Activated CD8-positive, alpha-beta T cell treated with anti-CD3 and anti-CD28 coated beads, Interleukin-2, amount 10 ng/mL, durations not matched to agents 7 days and 5 days (primary cell): ENCODE measurements at places on chromosomes 13 and 19.

- no peaks in the 10 kb centered on the region for H3K36me3 ChIP-seq
- no peak for DNase-seq
- H3K27ac ChIP-seq, result no peak overlapping the region
- H3K4me3 ChIP-seq, result no peak overlapping the region
- H3K4me1 ChIP-seq, result no peaks in the 10 kb centered on the region
These were observed 41.7 kb downstream of the ZNF85 start for GRCh38 chr19:20964798-20965197.

- H3K4me1 ChIP-seq, result no peaks in the 10 kb centered on the region
- H3K36me3 ChIP-seq, result peaks cover 2% of the 10 kb centered on the region
- peaks cover 5% of the 10 kb centered on the region for H3K27me3 ChIP-seq
- DNase-seq, result no peak
These were observed 43.3 kb downstream of the FLT1 start for GRCh38 chr13:28451482-28452217.

- peaks cover 52% of the 10 kb centered on the region for H3K4me1 ChIP-seq
- H3K36me3 ChIP-seq, result peaks cover 10% of the 10 kb centered on the region
- H3K4me3 ChIP-seq, result no peak overlapping the region
- H3K27ac ChIP-seq, result no peak overlapping the region
- H3K27me3 ChIP-seq, result no peaks in the 10 kb centered on the region
- no peak for DNase-seq
These were observed 2.0 kb downstream of the AKT1S1 start for GRCh38 chr19:49875177-49875576.

DNA sequence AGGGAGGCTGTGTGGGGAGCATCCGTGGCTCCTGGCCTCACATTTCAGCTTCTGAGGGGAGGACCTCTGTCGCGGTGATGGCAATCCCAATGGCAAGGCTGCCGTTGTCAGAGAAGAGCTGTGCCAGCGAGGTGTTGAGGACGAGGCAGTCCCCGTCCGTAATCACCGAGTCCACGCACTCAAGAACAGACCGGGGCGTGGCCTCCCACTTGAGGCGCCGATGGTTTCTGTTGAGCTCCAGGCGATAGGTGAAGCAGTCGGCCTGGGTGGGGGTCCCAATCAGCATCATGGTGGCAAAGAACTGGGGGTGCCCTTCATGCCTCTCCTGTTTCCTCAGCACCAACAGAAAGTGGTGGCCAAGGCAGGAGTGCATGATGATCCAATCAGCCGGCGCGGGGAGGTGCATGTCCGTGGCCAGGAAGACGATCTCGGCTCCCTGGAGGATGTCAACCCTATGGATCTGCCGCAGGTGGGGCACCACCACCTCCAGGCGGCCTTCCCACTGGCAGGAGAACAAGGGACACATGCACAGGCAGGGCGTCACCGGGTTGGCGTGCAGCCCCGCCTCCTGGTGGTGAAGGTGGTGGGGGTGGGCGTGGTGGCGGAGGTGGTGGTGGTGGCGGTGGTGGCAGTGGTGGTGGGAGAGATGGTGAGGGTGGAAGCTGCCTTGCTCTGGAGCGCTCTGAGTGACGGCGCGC, 68.1 kb downstream of the SIAH3 start:
- H3K36me3 ChIP-seq, result no peaks in the 10 kb centered on the region
- DNase-seq, result no peak
- H3K4me3 ChIP-seq, result no peak overlapping the region
- H3K27ac ChIP-seq, result no peak overlapping the region

- H3K4me1 ChIP-seq, result no peaks in the 10 kb centered on the region
- DNase-seq, result no peak
- no peak overlapping the region for H3K4me3 ChIP-seq
- peaks cover 9% of the 10 kb centered on the region for H3K36me3 ChIP-seq
- no peak overlapping the region for H3K27ac ChIP-seq
These were observed 16.1 kb upstream of the LMO7 start for GRCh38 chr13:75620020-75620419.

DNA sequence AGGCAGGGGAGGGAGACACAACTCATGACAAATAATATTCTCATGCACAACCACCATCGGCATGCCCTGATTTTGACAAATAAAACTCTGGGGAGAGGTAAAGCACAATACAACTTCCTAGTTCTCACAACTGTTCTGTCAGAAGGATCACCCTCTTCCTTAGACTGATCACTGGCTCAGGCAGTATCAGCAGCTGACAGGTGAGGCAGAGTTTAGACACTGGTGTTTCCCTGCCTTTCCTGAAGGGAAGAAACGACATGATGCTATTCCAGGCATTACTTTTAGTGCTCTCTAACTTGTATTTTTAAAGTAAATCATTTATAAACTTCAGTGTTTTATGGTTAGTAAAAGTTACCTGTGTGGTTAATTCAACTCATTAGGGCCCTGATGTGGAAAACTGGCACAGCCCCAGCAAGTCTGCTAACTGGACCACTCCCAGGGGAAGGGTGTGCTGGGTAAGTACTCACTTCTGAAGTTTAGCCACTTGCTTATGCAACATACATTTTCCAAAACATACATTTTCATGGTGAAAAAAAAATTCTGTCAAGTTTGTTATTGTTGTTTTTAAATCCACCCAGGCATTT, 82.8 kb downstream of the CRYL1 start:
- no peaks in the 10 kb centered on the region for H3K27me3 ChIP-seq
- no peak for DNase-seq
- no peaks in the 10 kb centered on the region for H3K4me1 ChIP-seq
- H3K27ac ChIP-seq, result no peak overlapping the region
- no peak overlapping the region for H3K4me3 ChIP-seq

DNA sequence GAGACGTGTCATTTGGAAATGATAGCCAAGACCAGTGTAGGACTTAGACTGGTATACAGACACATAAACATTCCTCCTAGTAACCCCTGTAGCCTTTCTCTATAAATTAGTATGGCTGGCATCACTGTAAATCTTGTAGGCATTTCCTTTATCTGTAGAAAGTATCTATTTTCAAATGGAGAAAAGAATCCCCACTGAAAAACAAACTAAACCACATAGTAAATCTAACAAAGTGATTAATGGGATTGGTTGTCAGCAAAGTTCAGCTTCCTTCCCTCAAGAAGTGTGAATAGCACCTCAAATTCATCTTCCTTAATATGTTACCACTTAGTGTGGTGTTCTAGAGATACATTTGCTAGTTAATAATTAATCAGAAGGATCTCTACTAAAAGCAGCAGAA, 119.4 kb upstream of the NBEA start:
- no peaks in the 10 kb centered on the region for H3K27me3 ChIP-seq
- no peak overlapping the region for H3K4me3 ChIP-seq
- H3K4me1 ChIP-seq, result no peaks in the 10 kb centered on the region
- H3K27ac ChIP-seq, result no peak overlapping the region

DNA sequence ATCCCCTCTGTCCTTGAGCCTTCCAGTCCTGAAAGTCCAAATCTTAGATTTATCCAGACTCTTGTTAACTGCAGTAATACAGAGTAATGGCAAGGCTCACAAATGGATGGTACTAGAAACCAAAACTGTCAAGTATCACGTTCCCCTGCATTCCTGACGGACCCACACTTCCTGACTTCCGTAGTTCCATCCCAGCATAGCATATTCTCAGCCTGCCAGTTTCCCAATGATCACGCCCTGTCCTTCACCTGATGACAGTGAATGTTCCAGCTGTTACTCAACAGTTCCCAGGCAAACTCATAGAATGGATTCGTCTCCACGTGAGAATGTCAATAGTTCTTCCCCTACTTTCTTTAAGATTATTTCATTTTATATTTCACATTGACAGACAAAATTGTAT, 33.6 kb downstream of the SLC7A1 start:
- H3K4me3 ChIP-seq, result no peak overlapping the region
- H3K36me3 ChIP-seq, result no peaks in the 10 kb centered on the region
- no peak overlapping the region for H3K27ac ChIP-seq
- no peaks in the 10 kb centered on the region for H3K27me3 ChIP-seq

DNA sequence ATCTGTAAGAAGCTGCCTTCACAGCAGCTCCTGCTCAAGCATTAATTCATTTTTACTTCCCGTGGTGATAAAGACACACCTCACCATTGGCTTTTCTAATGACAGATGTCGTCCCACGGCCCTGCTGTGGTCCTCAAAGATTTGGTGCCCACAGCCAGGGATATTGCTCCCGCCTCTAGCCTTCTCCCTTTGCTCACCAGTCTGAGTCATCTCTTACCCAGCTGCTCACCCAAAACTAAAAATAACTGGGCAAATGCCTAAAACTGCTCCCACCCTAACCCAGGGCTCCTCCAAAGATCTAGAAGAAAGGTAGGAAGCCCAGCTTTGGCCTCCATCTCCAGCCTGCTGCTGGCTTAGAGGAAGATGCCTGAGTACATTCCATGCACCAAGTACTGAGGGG, 371.1 kb upstream of the ZNF507 start:
- no peak overlapping the region for H3K4me3 ChIP-seq
- no peak overlapping the region for H3K27ac ChIP-seq
- H3K36me3 ChIP-seq, result no peaks in the 10 kb centered on the region
- no peak for DNase-seq

GRCh38 chr13:75666646-75667351, 30.7 kb downstream of the LMO7 start:
- no peaks in the 10 kb centered on the region for H3K36me3 ChIP-seq
- H3K27me3 ChIP-seq, result no peaks in the 10 kb centered on the region
- H3K4me3 ChIP-seq, result no peak overlapping the region
- H3K4me1 ChIP-seq, result no peaks in the 10 kb centered on the region
- no peak overlapping the region for H3K27ac ChIP-seq
- DNase-seq, result no peak

DNA sequence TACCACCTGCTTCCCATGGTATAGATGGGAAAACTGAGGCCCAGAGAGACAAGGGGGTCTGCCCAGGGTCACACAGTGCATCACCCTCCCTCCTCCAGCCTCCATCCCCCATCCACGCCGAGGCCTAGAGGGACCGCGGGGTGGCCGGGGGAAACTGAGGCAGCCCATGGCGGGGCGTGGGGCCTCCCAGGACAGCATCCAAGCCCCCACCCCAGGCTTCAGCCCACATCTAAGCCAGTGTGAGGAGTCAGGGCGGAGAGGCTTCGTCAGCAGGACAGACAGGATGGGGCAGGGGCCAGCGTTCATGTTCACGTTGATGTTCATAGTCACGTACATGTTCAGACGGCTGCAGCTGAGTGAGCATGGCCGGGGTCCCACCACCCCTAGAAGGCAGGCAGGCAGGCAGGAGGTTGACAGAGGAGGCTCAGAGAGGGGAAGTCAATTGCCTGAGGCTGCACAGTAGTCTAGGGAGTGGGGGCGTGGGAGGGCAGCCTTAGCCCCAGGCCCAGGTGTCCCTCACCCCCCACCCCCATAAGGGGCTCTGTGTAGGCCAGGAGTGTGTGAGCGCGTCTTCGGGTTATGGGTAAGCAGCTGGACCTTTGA, 23.3 kb downstream of the SMIM24 start:
- DNase-seq, result no peak
- H3K4me3 ChIP-seq, result no peak overlapping the region
- H3K27ac ChIP-seq, result no peak overlapping the region
- no peaks in the 10 kb centered on the region for H3K36me3 ChIP-seq
- H3K4me1 ChIP-seq, result peaks cover 17% of the 10 kb centered on the region

DNA sequence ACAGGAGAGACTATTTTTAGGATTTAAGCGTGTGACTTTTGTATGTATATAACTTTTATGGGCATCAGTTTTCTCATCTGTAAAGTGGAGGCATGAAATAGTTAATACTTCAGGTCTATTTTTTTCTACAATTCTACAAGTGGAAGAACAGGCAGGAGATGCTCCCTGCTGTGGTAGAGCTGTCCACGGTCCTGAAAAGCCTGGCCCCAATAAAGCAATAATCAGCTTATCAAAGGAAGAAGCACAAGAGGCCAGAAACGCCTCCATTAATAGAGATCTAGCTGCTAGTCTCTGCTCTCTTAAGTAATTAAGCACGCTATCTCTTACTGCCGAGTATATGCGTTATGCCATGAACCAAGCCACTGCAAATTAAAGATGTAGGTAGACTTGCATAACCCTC, 28.0 kb upstream of the WASF3 start:
- H3K4me1 ChIP-seq, result no peaks in the 10 kb centered on the region
- no peak overlapping the region for H3K4me3 ChIP-seq
- DNase-seq, result peak; percentile 59
- H3K27ac ChIP-seq, result no peak overlapping the region
- H3K27me3 ChIP-seq, result no peaks in the 10 kb centered on the region

GRCh38 chr13:102726430-102726829, 31.6 kb upstream of the METTL21C start:
- no peaks in the 10 kb centered on the region for H3K36me3 ChIP-seq
- H3K4me3 ChIP-seq, result no peak overlapping the region
- peaks cover 6% of the 10 kb centered on the region for H3K4me1 ChIP-seq
- no peak overlapping the region for H3K27ac ChIP-seq
- DNase-seq, result peak; percentile 47

- H3K27ac ChIP-seq, result no peak overlapping the region
- no peaks in the 10 kb centered on the region for H3K27me3 ChIP-seq
These were observed 7.4 kb downstream of the PTOV1 start for GRCh38 chr19:49858088-49858985.

GRCh38 chr19:5341448-5341820, 822 bp upstream of the PTPRS start:
- peaks cover 10% of the 10 kb centered on the region for H3K4me1 ChIP-seq
- peaks cover 43% of the 10 kb centered on the region for H3K27me3 ChIP-seq
- H3K36me3 ChIP-seq, result peaks cover 2% of the 10 kb centered on the region
- peak overlapping the region; percentile 7 for H3K4me3 ChIP-seq
- DNase-seq, result no peak

- H3K4me3 ChIP-seq, result no peak overlapping the region
- no peak for DNase-seq
- H3K36me3 ChIP-seq, result no peaks in the 10 kb centered on the region
- no peak overlapping the region for H3K27ac ChIP-seq
- no peaks in the 10 kb centered on the region for H3K27me3 ChIP-seq
- H3K4me1 ChIP-seq, result peaks cover 54% of the 10 kb centered on the region
These were observed 3.2 kb downstream of the RAB11B start for GRCh38 chr19:8393192-8393870.

GRCh38 chr13:64314331-64314730, 2898.7 kb upstream of the PCDH20 start:
- H3K4me1 ChIP-seq, result no peaks in the 10 kb centered on the region
- H3K36me3 ChIP-seq, result no peaks in the 10 kb centered on the region
- no peak overlapping the region for H3K4me3 ChIP-seq
- H3K27ac ChIP-seq, result no peak overlapping the region
- DNase-seq, result no peak
- no peaks in the 10 kb centered on the region for H3K27me3 ChIP-seq

- no peak overlapping the region for H3K27ac ChIP-seq
- no peaks in the 10 kb centered on the region for H3K27me3 ChIP-seq
- no peak for DNase-seq
- H3K4me1 ChIP-seq, result no peaks in the 10 kb centered on the region
- no peak overlapping the region for H3K4me3 ChIP-seq
These were observed 379.1 kb downstream of the SLITRK6 start for GRCh38 chr13:85420136-85420535.

GRCh38 chr19:17499648-17500446, 11.6 kb upstream of the PGLS start:
- no peaks in the 10 kb centered on the region for H3K27me3 ChIP-seq
- no peak overlapping the region for H3K4me3 ChIP-seq
- peaks cover 4% of the 10 kb centered on the region for H3K36me3 ChIP-seq
- peak; percentile 63 for DNase-seq
- H3K4me1 ChIP-seq, result peaks cover 35% of the 10 kb centered on the region

GRCh38 chr19:27885359-27885758, 1327.6 kb downstream of the UQCRFS1 start:
- H3K36me3 ChIP-seq, result peaks cover 2% of the 10 kb centered on the region
- no peaks in the 10 kb centered on the region for H3K4me1 ChIP-seq
- no peak overlapping the region for H3K4me3 ChIP-seq
- no peak overlapping the region for H3K27ac ChIP-seq
- H3K27me3 ChIP-seq, result no peaks in the 10 kb centered on the region
